ENCODE measurements at places on chromosomes 7 and 10. TPM values are rescaled to one million over a fixed set of nuclear protein-coding genes. Genes with fewer than 3 reads are reported as not detected.

Gene ZNF485
- total RNA-seq: 7.6 TPM

Gene ZNF735
- not detected for total RNA-seq

Gene SPDYE16
- not detected for total RNA-seq

Gene LRRC4
- total RNA-seq: 0.50 TPM

Gene MSS51
- total RNA-seq: 2.4 TPM

Gene HTR5A
- total RNA-seq: not detected

Gene CHN2
- 0.39 TPM for total RNA-seq

Gene SEMA3E
- not detected for total RNA-seq

Gene CCDC7
- 9.0 TPM for total RNA-seq

Gene DDIT4
- 750 TPM for total RNA-seq

Gene CFAP69
- total RNA-seq: 0.25 TPM

DNA sequence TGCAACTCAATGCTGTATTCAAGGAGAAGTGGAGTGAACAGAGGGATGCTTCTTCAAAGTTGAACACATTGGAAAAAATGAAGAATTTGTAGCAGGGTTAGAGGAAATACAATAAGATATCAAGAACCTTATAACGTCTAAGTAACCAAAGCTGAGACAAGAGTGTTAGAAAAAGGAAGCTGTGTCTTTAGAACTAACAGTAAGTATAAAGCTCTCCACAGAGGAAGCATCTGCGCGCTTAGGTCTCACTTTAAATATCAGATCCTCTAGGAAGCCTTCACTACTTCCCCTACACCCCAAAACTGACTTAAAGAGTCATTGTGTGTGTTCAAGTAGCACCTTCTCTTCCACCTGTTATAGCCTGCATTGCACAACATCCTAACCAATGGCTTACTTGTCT is 43.0 kb downstream of the CH25H start:
- DNase-seq: no peak
- H3K27ac ChIP-seq: peak overlapping the region; percentile 84
- H3K36me3 ChIP-seq: peaks cover 3% of the 10 kb centered on the region
- peaks cover 32% of the 10 kb centered on the region for H3K4me1 ChIP-seq
- peak overlapping the region; percentile 38 for H3K4me3 ChIP-seq

DNA sequence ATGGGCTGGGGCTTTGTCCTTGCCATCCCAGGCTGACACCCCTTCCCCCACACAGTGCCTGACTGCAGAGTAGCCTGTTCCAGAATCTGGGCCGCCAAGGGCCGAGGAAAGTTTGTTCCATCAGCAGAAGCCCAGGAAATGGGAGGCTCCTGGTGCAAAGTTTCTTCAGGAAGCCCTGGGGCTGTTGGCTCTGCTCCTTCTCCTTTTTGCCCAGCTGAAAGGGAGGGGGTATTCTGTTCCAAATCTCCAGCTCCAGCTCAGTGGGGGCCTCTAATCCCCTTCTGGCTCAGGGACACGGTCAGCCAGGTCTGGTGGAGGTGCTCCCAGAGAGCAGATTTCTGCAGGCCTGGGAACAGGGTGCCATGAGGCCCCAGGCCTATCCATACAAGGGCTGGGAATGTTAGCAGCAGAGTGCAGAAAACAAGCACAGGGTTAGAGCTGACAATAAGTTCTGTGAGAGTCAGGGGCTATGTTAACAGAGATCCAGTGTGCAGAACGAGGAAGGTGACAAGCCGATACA is 399.5 kb downstream of the RPS24 start:
- no peak overlapping the region for H3K27ac ChIP-seq
- no peak for DNase-seq

DNA sequence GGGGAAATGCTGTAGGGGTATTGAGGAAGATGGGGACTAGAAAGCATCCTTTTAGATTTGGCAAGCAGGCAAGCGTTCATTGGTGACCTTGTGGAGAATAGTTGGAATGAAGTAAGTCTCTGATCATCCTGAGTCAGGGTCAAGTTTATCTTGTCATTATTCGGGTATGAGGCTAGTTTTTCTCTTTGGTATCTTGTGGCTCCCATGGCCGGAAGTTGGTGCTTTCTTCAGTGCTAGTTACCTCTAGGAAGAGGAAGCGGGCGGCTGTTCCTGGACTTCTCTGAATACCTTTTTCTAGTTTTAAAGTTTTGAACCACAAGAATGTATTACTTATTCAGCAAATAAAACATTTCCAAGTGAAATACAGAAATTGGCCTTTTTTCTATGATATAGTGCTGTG is 9.2 kb downstream of the CREM start:
- H3K4me3 ChIP-seq: no peak overlapping the region
- H3K4me1 ChIP-seq: peaks cover 42% of the 10 kb centered on the region
- peaks cover 1% of the 10 kb centered on the region for H3K36me3 ChIP-seq
- no peak for DNase-seq

- DNase-seq: no peak
- H3K27me3 ChIP-seq: peaks cover 11% of the 10 kb centered on the region
- peaks cover 4% of the 10 kb centered on the region for H3K4me1 ChIP-seq
- no peak overlapping the region for H3K4me3 ChIP-seq
- H3K27ac ChIP-seq: no peak overlapping the region
These were observed 4.5 kb upstream of the CAMK2B start for GRCh38 chr7:44329888-44330287.

- H3K27ac ChIP-seq: no peak overlapping the region
- no peak overlapping the region for H3K4me3 ChIP-seq
- H3K36me3 ChIP-seq: no peaks in the 10 kb centered on the region
These were observed 134.6 kb upstream of the NPSR1 start for GRCh38 chr7:34523226-34523918.

DNA sequence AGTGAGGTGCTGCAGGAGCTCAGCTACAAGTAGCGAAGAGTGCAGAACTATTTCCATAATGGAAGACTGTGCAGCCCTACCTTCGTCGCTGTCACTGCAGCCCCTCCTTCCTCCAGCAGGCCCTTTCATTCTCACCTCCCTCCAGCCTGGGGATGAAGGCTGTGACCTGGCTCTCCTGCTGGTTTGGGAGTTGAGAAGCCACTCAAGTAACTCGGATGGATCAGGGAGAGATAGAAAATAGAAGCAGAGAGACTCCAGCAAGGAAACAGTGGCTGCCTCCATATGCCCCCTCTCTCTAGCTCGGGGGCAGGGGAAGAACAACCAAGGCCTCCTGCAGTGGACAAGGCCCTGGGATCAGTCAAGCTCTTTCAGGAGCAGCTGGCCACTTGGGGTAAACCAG is 37.4 kb upstream of the NPFFR1 start:
- DNase-seq: no peak
- peaks cover 12% of the 10 kb centered on the region for H3K4me1 ChIP-seq
- no peak overlapping the region for H3K4me3 ChIP-seq
- no peaks in the 10 kb centered on the region for H3K27me3 ChIP-seq

- H3K36me3 ChIP-seq: peaks cover 29% of the 10 kb centered on the region
- peaks cover 4% of the 10 kb centered on the region for H3K4me1 ChIP-seq
- H3K4me3 ChIP-seq: no peak overlapping the region
- H3K27ac ChIP-seq: peak overlapping the region; percentile 37
- no peaks in the 10 kb centered on the region for H3K27me3 ChIP-seq
- DNase-seq: no peak
These were observed 47.6 kb downstream of the ZRANB1 start for GRCh38 chr10:124989526-124989925.

GRCh38 chr7:73735528-73735905 is 3.1 kb downstream of the ABHD11 start:
- H3K4me3 ChIP-seq: no peak overlapping the region
- no peak overlapping the region for H3K27ac ChIP-seq
- H3K4me1 ChIP-seq: peaks cover 19% of the 10 kb centered on the region
- no peak for DNase-seq
- H3K27me3 ChIP-seq: no peaks in the 10 kb centered on the region
- peaks cover 6% of the 10 kb centered on the region for H3K36me3 ChIP-seq

- no peaks in the 10 kb centered on the region for H3K36me3 ChIP-seq
- no peak overlapping the region for H3K27ac ChIP-seq
- H3K4me3 ChIP-seq: no peak overlapping the region
- H3K4me1 ChIP-seq: no peaks in the 10 kb centered on the region
- H3K27me3 ChIP-seq: no peaks in the 10 kb centered on the region
These were observed 145.6 kb upstream of the SEMA3C start for GRCh38 chr7:81064426-81064825.

DNA sequence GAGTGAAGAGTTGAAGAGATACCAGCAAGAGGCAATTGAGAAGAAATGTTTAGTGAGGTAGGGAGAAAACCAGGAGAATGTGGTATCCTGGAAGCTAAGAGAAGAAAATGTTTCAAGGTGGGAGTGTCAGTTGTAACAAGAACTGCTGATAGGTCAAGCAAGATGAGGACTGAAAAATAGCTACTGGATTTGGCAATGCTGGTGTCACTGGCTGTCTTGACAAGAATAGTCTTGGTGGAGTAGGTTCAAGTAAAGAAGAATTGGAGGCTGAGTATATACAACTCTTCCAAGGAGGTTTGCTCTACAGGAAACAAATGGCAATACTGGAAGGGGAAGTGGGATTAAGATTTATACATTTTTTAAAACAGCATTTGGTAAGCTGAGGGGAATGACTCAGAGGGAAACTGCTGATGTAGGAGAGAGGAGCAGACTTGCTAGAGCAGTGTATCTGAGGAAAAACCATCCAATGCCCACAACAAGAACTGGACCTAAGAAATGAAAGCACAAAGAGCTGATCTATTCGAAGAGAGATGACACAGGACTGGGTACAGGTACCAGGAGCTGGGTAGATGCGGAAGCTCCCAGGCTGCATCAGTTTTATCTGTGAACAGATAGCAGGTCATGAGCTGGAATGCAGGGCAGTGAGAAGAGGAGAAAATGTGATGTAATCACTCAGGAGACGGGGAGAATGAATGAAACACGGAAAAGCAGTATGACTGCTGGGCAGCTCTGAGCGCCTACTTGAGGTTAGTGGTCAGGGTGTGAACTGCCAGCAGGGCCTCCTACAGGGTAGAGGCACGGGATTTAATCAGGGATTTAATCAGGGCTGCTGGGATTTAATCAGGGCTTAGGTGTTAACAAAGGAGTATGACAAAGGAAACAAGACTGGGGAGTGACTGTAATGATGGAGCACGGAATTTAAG is 34.5 kb downstream of the FAM25A start:
- H3K27ac ChIP-seq: no peak overlapping the region
- peak; percentile 36 for DNase-seq
- peaks cover 36% of the 10 kb centered on the region for H3K36me3 ChIP-seq
- H3K4me1 ChIP-seq: no peaks in the 10 kb centered on the region
- H3K4me3 ChIP-seq: no peak overlapping the region

GRCh38 chr7:22771194-22771871 is 44.3 kb downstream of the IL6 start:
- H3K36me3 ChIP-seq: no peaks in the 10 kb centered on the region
- H3K27me3 ChIP-seq: peaks cover 23% of the 10 kb centered on the region
- no peaks in the 10 kb centered on the region for H3K4me1 ChIP-seq
- no peak overlapping the region for H3K27ac ChIP-seq
- H3K4me3 ChIP-seq: no peak overlapping the region
- DNase-seq: no peak

GRCh38 chr10:116011929-116012328 is 261.1 kb downstream of the GFRA1 start:
- no peaks in the 10 kb centered on the region for H3K36me3 ChIP-seq
- H3K27ac ChIP-seq: no peak overlapping the region
- H3K27me3 ChIP-seq: no peaks in the 10 kb centered on the region
- DNase-seq: no peak

DNA sequence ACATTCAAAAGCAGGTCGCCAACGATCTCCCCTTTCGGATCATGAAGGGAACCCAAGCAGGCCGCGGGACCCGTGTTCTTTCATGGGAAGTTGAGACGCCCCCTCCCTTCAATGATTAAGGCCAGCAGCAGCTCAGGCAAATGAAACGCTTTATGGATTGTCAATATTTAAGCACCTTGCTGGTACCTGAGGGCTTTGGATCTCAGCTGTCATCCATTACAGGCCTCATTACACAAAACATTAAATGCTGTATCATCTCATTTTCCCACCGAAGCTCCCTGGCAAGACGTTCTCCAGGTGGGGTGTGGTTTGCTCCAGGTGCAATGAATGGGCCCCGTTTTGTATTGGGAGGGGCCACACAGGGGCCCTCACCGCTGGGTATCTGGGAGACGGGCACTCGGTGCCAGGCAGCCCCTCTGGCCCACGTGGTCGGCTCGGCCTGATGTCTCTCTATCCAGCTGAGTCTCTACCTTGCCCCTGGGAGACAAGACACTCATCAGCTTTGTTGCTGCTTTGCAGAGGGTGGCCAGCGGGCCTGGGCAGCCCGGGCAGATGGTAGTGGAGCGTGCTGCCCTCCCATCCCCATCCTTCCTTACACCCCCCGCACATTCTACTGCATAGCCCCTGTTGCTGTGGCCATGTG is 456.1 kb upstream of the FOXK1 start:
- H3K4me1 ChIP-seq: no peaks in the 10 kb centered on the region
- H3K27ac ChIP-seq: no peak overlapping the region
- no peaks in the 10 kb centered on the region for H3K27me3 ChIP-seq
- no peak overlapping the region for H3K4me3 ChIP-seq
- no peaks in the 10 kb centered on the region for H3K36me3 ChIP-seq

GRCh38 chr10:12193193-12193592 is 2.5 kb downstream of the NUDT5 start:
- H3K36me3 ChIP-seq: peaks cover 39% of the 10 kb centered on the region
- no peak overlapping the region for H3K27ac ChIP-seq
- H3K4me1 ChIP-seq: peaks cover 41% of the 10 kb centered on the region
- H3K27me3 ChIP-seq: no peaks in the 10 kb centered on the region
- no peak for DNase-seq
- no peak overlapping the region for H3K4me3 ChIP-seq

- no peak overlapping the region for H3K4me3 ChIP-seq
- H3K36me3 ChIP-seq: no peaks in the 10 kb centered on the region
These were observed 569 bp upstream of the NPTX2 start for GRCh38 chr7:98616381-98617050.

DNA sequence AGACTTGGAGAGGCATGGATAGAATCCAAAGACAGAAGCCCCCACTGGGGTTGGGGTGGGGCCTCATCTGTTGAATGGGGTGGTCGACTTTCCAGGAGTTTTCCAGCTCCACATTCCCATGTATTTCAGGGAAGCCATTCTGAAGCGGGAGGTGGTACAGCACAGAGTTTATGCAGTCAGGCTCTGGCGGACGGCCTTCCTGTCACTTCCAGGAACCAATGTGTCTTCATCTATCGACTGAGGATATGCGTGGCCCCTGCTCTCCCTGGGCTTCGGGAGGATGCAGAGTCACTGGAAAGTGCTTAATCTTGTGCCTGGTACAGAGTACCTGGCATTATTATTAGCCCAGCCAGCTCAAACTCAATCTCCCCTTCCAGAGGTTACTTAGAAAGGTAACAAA is 26.3 kb downstream of the DOCK1 start:
- no peaks in the 10 kb centered on the region for H3K27me3 ChIP-seq
- H3K36me3 ChIP-seq: no peaks in the 10 kb centered on the region
- H3K4me1 ChIP-seq: no peaks in the 10 kb centered on the region
- DNase-seq: no peak

- DNase-seq: no peak
- no peaks in the 10 kb centered on the region for H3K36me3 ChIP-seq
- H3K4me3 ChIP-seq: no peak overlapping the region
- H3K27me3 ChIP-seq: peaks cover 2% of the 10 kb centered on the region
- no peak overlapping the region for H3K27ac ChIP-seq
These were observed 71.1 kb downstream of the ZRANB1 start for GRCh38 chr10:125012851-125013528.
